Activated naive CD8-positive, alpha-beta T cell treated with anti-CD3 and anti-CD28 coated beads, Interleukin-2, amount 10 ng/mL, durations not matched to agents 7 days and 5 days (primary cell): ENCODE measurements at places on chromosomes 13 and 19. TPM values are rescaled to one million over a fixed set of nuclear protein-coding genes. Genes with fewer than 3 reads are reported as not detected.

RNF225 gene
- 0.83 TPM for total RNA-seq

ZNF681 gene
- 6.0 TPM for total RNA-seq

KLHL1 gene
- total RNA-seq = not detected

ZNF302 gene
- total RNA-seq = 28.2 TPM

CEACAM1 gene
- 34.2 TPM for total RNA-seq

MUC16 gene
- 0.03 TPM for total RNA-seq

DNA sequence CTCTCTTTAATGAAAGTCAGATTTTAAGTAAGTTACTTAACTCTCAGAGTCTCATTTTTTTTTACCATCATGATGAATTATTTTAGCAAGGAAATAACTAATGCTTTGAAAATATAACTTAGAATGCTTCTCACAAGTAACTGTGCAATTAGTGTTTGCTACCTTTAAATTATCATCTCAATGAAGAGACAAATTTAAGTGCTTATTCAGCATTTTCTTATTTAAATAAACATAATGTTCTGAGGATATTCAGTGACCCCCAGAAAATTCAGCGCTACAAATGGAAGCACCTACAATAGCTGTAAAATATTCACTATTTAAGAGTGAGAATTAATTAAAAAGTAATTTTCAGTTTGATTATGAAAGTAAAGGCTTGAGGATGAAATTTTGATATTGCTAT lies 527.2 kb downstream of the SLITRK1 start:
- DNase-seq = no peak

- DNase-seq = no peak
Measured at GRCh38 chr13:101123028-101123427, 293.3 kb downstream of the NALCN start.

DNA sequence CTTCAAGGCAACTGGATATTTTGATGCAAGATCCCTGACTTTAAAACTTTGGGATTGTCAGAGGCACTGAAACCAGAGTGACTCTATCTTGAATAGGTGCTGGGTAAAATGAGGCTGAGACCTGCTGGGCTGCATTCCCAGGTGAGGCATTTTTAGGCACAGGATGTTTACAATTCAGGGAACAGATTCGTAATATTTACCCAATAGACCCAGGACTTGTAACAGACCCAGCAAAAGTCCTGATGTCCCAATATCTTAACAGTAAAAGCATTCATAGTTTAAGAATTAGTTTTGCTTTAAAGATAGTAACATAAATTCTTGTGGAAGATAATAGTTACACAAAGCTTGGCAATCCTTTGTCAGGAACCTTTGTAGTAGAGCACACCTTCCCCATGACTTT lies 166.2 kb downstream of the FGF14 start:
- DNase-seq = no peak

DNA sequence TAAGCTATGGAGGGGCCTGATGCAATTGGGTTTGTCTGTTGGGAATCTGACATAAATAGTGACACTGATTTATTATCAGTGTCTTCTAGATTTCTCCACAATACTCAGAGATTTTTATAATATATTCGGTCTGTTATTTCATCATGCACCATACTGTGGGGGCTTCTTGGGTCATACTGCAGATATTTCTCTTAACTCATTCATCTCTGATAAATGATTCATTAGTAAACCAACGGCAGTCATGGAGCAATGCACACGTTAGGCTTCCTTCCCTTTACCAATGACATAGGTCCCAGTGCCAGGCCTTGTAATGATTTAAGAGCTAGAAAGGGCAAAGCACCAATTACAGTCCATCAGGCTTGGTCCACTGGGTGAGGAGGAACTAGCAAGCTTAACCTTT lies 53.6 kb downstream of the FAM216B start:
- DNase-seq = no peak

GRCh38 chr13:83773961-83774360 lies 108.3 kb downstream of the SLITRK1 start:
- DNase-seq = no peak

DNA sequence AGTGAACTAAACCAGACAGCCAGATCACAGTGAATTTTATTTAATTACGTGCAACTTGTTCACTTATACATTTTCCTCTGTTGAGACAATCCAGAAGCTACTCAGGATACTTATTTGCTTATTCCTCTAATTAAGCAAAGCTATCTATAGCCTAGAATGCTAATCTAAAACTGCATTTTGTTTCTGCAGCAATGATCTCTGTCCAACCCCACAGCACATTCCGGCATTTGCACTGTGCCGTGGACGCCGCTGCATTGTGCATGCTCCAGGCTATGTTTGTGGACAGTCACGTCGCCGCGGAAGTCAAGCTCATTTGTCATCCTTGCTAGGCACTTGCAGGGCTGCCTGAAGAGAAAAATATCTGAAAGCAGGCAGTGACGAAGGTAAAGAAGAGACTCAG lies 406.9 kb downstream of the RFC3 start:
- no peak for DNase-seq

GRCh38 chr19:55165952-55166529 lies 372 bp downstream of the DNAAF3 start:
- DNase-seq = peak; percentile 66

DNA sequence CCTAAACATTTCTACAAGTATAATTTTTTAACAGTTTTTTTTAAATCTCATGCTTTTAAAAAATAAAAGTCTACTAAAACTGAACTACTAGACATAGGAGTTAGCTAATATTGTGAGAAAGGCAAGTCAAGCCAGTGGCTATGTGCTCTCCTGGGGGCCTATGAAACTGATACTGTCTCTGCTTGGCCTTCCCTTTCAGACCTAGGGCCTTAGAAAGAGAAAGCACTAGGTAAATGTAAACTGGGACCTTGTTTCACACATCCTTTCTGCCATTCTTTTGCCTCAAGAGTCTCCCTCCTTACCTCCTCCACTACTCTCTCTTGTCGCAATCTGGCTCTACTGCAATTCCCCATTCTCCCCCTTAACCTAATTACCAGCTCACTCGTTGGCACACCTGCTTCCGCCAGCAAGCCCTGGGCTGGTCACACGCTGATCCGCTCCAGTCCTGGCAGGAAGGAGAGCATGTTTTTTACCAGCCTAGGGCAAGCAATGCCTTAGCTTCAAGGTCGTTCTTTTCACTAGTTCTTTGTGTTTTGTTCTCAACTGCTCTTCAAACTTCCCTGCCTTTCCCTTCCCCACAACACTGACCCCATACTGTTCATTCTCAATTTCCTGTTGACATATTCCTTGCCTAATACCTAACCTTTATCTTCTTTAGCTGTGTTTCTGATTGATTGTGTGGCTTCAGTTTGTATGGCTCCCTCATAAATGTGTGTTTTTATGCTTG lies 23.1 kb downstream of the TBC1D4 start:
- DNase-seq = no peak

DNA sequence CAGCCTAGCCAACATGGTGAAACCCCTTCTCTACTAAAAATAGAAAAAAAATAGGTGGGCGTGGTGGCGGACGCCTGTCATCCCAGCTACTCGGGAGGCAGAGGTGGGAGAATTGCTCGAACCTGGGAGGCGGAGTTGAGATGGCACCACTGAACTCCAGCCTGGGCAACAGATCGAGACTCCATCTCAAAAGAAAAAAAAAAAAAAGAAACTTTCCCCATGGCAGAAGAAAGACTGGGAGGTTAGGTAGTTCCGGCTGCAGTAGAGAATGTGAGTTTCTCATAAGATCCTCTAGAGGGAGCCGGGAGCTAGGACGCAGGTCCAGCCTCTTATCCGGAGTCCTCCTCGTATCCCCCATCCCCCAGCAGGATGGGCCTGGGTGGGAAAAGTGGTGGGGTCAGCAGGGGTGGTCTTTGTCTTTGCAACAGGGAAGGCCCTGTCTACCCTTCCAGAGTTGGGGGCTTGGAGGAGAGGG lies 13.2 kb upstream of the CREB3L3 start:
- DNase-seq = peak; percentile 49

DNA sequence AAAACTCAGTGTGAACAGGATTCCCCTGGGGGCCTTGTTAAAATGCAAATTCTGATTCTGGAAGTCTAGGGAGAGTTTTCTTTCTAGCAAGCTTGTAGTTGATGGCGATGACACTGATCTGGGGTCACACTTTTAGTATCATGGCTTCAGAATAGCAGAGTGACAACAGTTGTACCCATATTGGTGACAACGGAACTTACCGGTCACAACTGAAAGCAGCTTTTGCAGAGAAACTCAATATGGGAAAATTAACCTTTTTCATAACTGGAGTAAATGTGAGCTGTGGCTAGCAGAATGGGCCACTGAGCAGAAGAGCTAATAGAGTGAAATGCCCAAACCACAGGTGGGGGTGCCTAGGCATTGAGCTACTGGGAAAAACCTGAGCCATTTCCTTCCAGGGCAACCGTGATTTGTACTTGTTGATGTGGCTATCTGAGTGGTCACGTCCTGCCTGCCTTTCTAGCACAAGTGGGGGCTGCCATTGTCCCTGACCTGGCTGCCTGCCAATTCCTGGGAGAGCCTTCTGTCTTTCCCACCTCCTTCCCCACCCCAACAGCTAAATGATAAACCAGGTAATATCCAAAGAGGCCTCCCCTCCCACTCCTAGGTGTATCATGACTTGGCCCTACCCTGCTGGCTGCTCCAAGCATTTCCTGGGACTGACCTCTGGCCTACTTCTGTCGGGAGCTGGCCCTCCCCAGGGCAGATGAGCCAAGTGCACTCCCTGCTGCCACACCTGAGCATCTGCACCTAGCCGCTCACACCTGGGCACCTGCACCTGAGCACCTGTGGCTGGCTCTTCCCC lies 1.7 kb upstream of the SLC10A2 start:
- DNase-seq = no peak

- DNase-seq = peak; percentile 55
Measured at GRCh38 chr19:40191836-40192646, 815 bp downstream of the MAP3K10 start.

DNA sequence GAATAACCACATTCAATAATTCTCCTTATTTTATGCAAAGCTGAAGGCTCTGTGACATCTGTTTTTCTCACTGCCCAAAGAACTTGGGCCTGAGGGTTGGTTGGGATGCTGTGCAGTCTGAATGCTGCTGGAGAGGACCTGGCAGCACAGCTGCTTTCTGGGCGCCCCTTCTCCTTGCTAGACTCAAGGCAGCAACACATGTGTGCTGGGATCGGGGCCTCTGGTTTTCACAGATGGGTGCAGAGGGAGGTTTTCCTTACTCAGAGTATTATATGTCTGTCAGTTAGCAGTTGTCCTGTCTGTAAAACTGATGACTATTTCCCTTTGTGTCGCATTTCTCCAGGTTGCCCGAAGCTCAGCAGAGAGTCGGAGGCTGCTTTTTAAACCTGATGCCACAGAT lies 53.2 kb upstream of the TEX29 start:
- DNase-seq = no peak

DNA sequence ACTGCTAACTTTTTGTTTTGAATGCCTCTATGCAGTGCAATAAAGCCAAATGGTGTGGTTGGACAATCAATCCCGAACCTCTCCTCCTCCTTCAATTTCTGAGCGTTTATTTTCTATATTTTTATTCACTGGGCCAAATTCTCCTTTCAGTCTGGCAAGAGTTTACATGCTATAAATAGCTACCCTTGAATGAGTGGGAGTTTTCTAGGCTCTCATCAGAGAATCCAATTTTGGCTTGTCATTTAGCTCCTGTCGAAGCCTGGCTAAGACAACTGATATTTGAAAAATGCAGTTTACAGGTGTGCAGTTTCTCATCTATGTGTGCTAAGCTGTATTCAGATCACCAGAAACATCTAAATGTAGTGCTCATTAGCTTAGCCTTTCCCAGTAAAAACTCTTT lies 61.8 kb downstream of the OLFM4 start:
- DNase-seq = no peak

- DNase-seq = peak; percentile 88
Measured at GRCh38 chr19:18058208-18059009, 28.3 kb downstream of the IL12RB1 start.

DNA sequence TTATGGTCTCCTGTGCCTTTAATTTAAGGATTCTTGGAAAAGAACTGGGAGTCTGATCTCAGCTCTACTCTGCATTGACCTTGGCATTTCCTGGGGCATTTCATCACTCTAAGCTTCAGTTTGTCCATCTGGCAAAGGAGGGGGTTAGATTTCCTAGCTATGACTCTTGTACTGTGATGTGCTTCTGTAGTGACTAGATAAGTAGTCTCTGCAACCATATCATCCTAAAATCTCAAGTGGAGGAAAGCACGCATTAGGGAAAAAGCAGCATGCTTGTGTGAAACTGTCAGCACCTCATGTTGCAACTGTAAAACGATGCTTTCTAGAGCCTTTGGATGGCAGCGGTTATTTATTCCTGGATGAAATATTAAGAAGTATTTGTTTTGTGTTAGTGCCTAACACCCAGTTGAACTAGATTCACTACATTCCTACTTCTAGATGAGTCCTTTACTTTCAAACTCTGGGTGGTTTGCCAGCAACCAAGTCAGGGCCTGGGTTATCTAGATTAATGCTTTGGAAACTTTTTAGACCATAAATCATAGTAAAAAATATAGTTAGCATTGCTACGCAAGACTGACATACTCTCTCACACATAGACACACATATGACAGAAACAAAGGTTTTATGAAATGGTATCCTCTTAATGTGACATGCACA lies 6.8 kb downstream of the WDFY2 start:
- no peak for DNase-seq
